RPMI7951 (cell line): ENCODE measurements at places on chromosomes 11 and 22. TPM values are rescaled to one million over a fixed set of nuclear protein-coding genes. Genes with fewer than 3 reads are reported as not detected.

The OR5B21 gene
- not detected in 2 replicates for total RNA-seq

The DGAT2 gene
- total RNA-seq, result 2.4 TPM in 2 replicates

GRCh38 chr11:75811485-75811884, 3.5 kb upstream of the UVRAG start:
- DNase-seq, result no peak

DNA sequence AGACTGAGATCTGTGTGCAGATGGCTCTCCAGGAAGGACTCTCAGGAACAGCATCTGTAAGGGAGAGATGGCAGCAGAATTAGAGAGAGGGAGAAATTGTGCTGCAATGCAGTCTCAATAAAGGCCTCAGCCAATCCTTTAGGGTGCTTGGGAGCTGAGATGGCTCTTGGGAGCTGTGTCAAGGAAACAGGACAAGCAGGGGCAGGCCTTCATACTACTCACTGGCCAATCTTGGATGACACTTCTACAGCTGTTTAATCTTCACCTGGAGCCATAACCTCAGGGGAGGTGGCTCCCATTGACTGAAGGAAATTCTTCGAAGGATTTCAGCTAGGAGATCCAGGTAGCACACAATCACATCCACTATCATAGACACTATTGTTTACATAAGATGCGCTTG, 10.0 kb downstream of the OR5B21 start:
- no peak for DNase-seq

GRCh38 chr11:73158356-73159051, 16.4 kb upstream of the FCHSD2 start:
- DNase-seq, result peak; percentile 85

- DNase-seq, result no peak
Measured at GRCh38 chr11:30358536-30358935, 35.6 kb downstream of the ARL14EP start.

DNA sequence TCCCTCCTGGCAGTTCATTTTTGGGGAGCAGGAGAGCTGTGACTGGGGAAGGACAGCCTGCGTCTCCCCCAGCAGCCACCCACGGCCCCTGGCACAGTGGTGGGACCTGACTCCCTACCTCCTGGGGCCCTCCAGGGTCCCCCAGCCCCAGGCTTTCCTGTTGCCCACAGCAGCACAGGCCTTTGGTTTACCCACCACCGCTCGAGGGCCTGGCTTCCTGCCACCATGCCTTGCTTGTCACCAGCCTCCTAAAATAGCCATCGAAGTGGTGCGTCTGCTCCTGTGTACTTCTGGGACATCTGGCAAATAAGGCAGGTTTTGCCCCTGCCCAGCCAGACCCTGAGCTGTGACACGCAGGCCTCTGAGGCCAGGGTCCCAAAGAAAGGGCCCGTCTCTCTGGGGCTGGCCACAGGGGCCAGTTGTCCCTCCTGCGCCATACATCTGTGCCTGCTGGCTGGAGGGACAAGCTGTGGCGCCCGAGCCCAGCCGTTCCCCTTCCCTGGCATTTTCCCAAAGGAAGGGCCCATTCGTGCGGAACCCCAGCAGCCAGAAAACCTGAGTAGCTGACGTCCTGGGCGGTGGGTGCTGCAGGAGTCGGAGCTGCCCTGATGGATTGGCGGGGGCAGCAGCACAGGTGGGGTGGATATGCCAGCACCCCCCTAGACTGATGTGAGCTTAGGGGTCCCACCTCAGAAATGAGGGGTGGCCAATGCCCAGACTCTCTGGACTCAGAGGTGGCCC, 14.6 kb downstream of the PHLDA2 start:
- peak; percentile 60 for DNase-seq

DNA sequence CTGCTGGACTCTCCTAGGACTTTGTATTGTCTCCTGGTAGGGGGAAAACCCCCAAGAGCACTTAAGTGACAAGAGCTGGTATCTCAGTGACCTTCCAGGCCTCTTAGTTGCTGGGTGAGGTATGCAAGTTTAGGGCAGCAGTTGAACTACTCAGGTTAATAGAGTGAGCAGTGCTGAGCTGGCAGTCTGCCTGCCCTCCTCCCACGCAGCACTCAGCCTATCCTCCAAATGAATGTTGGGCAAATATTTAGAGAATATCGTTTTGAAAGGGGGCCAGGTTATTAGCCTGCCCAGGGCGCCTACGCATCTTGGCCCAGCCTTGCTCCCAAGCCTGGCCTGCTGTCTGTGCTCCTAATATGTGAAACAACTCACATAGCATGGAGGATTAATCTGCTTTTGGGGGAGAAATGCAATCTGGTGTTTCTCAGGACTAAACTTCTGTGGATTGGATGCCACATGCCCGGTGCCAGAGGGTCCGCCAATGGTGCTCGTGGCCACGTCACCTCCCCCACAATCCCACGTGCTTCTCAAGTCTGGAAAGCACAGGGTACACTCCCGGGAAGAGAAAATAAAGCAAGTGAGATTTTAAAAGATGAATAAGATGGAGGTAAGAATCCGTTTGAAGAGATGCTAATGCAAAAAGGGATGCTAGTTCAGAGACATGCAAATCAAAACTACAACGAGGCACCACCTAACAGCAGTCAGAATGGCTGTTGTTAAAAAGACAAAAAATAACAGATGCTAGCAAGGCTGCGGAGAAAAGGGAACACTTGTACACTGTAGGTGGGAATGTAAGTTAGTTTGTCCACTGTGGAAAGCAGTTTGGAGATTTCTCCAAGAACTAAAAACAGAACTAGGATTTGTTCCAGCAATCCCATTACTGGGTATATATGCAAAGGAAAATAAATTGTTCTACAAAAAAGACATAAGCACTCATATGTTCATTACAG, 67.7 kb downstream of the SPON1 start:
- DNase-seq, result peak; percentile 20

GRCh38 chr22:17785185-17786184, 11.2 kb upstream of the BID start:
- DNase-seq, result no peak

The ARHGAP20 gene
- total RNA-seq, result under 0.01 and 0.24 TPM in 2 replicates

- DNase-seq, result peak; percentile 11
Measured at GRCh38 chr11:75996523-75997442, 181.8 kb downstream of the UVRAG start.
